NCI-H1930 (cell line): ENCODE measurements at places on chromosomes 16 and 17.

GRCh38 chr17:7340179-7340578 lies 3.9 kb downstream of the ACAP1 start:
- DNase-seq = no peak

DNA sequence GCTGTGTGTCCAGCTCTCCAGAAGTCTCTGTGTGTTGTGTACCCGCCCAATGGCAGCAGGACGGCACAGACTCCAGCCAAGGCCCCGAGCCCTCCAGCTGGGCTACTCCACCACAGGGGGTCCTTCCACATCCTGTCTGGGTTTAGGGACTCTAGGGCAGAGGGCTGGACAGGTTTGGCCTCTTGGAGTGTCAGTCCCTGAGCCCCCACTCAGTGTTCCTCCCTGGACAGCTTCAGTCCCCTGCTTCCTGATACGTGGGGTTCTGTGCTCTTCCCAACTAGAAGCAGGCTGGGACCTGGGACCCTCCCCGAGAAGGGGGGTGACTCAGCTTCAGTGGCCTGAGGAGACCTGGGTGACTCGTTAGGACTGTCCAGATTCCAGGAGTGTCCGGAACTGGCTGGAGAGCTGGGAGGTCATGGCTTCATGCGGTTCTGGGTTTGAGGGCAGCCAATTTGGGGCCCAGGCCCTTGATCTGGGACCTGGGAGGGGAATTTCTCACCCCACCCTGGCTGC lies 4.2 kb downstream of the CDK3 start:
- DNase-seq = no peak

DNA sequence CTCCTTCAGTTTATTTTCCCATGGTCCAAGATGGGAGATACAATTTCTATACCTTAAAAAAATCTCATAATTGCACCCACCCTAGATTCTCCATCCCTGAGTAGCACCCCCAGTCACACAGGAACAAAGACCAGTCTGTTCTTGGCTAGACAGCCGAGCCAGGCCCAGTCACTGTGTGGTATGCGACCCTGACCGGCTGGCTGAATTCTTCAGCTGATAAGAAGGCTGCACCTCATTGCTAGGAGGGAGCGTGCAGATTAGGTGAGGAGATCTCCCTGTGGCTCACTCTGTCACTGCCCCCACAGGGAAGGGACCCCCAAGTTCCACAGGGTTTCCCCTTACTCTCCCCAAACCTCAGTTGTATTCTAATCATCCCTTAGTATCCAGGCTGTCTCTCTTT lies 138.7 kb downstream of the SALL1 start:
- DNase-seq = no peak

GRCh38 chr17:9024497-9024896 lies 3.2 kb downstream of the NTN1 start:
- no peak for DNase-seq

DNA sequence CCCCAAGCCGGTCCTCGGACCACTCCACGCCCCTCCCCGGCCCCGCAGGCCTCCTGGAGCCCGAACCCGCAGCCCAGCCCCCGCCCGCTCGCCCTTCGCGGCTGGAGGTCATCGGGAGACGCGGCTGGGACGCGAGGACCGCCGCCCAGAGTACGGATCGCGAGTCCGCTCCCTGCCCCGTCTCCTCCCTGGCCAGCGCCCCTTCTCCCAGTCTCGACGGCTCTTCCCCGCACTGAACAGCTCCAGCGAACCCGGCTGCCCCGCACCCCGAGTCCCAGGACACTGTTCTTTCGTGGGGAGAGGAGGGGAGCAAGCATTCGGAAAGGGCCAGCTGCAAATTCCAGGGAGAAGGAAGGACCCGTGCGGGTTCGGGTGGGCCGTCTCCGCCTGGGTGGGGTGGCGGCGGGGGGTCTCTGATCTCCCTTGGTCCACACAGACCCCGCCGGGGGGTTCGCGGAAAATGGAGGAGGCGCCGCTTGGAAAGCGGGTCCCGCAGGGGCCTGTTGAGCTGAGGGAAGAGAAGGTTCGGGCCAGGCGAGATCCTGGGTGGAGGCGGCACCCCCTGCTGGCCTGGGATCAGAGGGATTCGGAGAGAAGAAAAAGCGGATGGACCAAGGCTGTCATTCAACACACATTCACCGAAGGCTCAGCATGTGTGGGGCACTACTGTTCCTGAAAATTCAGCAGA lies 632 bp upstream of the RTN4RL1 start:
- no peak for DNase-seq

GRCh38 chr17:79832218-79833109 lies 6.8 kb downstream of the CBX4 start:
- no peak for DNase-seq

GRCh38 chr16:53752560-53752959 lies 48.6 kb downstream of the FTO start:
- DNase-seq = no peak

GRCh38 chr17:27555339-27555738 lies 75.6 kb upstream of the LGALS9 start:
- no peak for DNase-seq

DNA sequence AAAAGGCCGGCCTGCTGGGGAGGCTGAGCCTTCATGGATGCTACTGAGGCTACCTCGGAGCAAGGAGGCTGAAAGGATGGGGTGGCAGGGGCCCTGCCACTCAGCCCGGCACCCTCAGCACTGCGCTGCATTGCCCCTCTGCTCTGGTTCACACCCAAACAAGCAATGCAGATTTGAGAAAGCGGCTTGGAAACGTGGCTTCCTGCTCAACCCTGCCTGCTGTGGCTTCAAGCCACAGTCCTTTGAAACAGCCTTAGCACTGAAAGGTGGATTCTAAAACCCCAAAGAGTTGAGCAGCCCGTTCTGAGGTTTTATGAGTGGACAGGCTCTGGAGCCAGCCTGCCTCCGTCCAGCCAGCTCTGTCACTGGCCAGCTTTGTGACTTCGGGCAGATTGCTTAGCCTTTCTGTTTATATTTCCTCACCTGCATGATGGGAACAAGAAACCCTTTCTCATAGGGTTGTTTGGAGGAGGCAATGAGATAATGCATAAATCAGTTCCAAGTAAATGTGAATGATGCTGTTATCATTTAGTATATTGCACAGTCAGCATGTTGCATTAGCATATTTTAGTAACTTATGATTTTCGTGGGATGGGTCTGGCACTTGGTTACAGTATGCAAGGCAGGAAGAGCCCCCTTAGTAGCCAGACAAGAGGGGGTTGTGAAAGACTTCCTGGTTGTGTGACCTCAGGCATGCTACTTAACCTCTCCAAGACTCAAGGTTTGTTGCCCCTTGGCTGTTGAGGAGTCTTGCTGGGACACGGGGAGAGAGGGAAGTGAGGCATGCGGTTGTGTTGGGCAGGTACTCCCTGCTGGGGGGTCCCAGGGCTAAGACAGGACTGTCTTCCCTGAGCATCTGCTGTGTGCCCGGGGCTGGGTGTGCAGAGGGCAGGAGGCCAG lies 23.6 kb downstream of the CRISPLD2 start:
- no peak for DNase-seq

- DNase-seq = no peak
Observed at GRCh38 chr16:50234771-50235556, 31.4 kb upstream of the ADCY7 start.

GRCh38 chr16:9055661-9056060 lies 35.8 kb upstream of the HAPSTR1 start:
- DNase-seq = no peak

DNA sequence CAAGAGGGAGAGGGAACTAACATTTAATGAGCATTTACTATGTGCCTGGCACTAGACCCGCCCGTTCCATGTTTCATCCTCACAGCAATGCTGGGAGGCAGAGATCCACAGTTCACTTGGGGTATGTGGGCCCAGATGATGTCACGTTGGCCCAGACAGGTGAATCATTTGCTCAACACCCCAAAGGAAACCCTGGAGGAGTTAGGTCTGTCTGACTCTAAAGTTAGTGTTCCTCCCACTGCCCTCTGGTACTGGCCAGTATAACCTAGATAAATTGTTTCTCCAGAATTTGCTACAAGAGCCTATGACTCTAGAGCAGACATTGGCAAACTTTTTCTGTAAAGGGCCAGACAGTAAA lies 164.6 kb downstream of the VPS53 start:
- DNase-seq = no peak

- DNase-seq = no peak
Observed at GRCh38 chr16:68972013-68972412, 128.7 kb downstream of the TANGO6 start.

GRCh38 chr16:49021136-49021535 lies 260.5 kb downstream of the CBLN1 start:
- DNase-seq = no peak

GRCh38 chr16:7227229-7227721 lies 105.4 kb upstream of the RBFOX1 start:
- no peak for DNase-seq

DNA sequence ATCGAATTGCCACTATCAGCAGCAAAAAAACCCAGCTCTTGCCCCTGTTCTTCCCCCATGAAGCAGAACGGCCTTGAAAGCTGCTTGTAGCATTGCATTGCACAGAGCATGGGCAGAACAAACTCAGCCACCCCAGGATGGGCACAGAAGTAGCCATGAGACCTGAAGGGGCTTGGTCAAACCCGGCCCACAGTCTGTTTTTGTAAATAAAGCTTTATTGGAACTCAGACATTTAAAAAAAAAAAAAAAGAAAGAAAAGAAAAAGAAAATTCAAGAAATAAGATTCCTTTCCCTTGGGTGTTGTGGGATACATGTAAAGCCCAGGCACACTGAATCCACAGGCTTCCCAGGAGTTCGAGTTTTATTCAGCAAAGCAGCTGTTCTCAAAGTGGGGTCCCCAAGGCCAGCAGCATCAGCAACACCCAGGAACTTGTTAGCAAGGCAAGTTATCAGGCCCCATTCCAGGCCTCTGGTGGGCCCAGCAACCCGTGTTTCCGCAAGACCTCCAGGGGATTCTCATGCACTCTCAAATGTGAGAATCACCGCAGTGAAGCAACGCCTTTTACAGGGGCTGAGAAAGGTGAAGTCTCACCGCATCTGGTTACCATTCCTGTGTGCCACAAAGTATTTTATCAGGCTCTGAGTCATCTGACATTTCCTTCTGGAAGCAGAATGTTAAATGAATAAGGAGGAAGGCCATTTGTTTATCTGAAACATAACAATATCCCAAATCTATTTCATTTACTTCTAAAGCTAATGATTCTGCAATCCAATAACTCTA lies 108.2 kb downstream of the SLC39A11 start:
- no peak for DNase-seq

DNA sequence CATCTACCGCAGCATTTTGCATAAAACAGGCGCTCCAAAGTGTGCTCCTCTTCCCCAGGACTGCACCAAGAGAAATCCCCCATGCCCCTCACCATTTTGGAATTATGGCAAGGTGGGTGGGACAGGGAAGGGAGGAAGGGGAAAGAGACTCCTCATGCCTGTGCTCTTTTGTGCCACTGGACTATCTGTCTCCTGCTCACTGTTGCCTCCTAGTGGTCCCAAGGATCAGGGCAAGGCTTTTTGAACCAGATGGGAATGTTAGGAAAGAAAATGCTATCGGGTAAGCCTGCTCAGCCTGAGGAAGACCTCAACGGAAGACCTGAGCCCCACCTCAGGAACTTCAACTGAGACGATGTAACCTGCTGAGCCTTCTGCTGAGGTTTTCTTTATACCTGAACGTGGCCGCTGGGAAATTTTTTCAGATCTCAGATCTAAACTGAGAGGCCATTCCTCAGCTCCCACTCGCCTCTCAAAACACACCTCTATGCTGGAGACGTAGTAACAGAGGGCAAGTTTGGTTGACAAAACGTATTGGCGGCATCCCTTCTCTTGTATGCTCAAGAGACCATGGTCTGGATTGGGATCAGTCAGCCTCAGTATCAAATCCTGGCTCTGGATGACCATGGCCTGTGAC lies 58.3 kb downstream of the SPACA3 start:
- peak; percentile 43 for DNase-seq
